ENCODE measurements at places on chromosomes 11 and 22.

DNA sequence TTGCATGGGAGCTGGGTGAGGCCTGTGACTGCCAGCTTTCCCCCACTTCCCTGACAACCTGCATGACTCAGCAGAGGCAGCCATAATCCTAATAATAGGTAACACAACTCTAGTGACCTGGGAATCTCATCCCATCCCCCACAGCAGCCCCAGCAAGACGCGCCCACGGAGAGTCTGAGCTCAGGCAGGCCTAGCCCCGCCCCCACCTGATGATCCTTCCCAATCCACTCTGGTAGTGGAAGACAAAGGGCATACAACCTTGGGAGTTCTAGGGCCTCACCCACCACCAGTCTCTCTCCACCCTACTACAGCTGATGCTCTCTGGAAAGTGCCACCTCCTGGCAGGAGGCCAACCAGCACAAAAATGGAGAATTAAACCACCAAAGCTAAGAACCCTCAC, 60.3 kb downstream of the CWF19L2 start:
- no peak for DNase-seq

DNA sequence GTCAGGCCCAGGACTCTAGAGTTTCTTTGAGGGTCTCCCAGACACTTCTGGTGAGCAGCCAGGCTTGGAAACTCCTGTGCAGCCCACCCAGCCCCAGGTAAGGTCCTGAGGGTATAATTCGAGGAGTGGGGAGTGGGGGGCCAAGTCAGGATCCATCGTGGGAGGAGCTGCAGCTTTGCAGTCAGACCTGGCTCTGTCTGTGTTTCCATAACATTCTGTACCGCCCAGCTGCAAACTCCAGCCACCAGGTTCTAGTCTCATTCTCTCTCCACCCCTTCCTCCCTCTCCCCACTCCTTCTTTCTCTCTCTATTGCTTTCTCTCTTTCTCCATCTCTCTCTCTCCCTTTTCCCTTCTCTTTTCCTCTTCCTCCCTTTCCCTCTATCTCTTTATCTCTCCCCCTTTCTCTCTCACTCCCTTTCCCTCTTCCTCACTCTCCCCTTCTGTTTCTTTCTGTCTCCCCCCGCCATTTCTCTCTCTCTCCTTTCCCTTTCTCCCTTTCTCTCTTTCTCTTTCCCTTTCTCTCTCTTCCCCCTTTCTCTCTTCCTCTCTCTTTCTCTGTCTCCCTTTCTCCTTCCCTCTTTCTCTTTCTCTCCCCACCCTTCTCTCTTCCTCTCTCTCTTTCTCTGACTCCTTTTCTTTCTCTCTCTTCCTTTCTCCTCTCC, 127.2 kb downstream of the MN1 start:
- DNase-seq: no peak

DNA sequence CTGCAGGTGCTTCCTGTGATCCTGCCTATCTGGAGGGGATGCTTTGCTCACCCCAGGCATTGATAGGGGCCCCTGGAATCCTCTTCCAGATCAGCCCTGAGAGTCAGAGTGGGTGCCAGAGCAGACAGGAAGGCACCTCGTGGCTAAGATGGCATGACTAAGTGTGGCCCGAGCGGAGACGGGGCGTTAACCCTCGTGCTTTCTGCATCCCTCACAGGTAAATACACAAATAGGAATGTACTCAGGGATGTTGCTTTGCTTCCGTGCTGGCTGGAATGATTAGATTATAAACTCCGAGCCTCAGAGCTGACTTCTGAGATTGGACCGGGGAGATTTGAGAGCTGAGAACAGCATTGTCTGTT, 312.7 kb upstream of the B3GAT1 start:
- DNase-seq: no peak

DNA sequence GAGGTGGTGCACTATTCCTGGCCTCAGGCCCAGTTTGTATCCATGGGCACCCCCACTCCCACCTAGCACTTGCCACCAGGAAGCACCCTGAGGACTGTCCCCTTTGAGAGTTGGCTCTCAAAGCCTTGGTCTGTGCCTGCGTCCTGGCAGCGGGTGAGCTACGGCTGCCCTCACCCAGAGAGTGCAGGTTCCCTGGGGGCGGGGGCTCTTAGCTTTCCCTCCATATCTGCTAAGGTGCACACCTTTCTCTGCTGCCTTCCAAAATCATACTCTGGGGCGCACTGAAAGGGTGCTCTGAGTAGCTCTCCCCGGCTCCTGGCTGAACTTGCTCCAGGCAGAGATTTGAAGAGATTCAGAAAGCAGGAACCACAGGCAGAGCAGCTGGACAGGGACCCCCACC, 7.1 kb downstream of the KCNQ1 start:
- DNase-seq: no peak

- DNase-seq: no peak
These were observed 67.9 kb downstream of the ENTHD1 start for GRCh38 chr22:39825661-39826102.

- no peak for DNase-seq
These were observed 57.3 kb downstream of the GRAMD4 start for GRCh38 chr22:46677323-46678002.

DNA sequence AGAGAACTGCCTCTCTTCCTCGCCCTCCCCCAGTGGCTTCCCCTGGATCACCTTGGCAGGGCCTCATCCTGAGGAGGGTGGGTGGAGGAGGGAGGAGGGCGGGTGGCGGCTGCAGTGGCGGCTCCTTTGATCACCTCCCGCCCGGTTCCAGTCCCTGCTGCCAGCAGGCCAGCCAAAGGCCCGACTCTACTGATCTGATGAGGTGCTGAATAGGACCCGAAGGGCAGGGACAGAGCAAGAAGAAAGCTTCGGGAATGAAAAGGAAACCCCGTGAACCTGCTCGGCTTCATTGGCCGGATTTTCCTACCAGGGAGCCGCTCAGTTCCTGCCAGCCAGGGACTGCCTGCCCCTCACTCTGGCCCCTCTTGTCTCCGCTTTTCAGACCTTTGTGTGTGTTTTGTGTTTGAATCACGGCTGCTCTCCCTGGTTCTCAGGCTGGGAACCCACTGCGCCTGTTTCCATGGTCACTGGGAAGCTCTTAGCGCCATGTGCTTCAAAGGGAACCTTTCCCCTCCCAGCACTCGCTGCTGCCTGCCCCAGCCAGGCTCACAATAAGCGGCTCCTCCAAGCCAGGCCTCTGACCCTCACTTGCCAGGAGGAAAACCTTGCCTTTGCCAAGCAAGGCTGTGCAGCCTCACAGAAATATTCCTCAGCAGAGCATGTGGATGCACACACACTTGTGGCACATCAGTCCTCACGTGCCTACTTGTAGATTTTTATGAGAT, 56.8 kb downstream of the C22orf31 start:
- DNase-seq: no peak

GRCh38 chr11:36404831-36405230, 105.2 kb downstream of the TRAF6 start:
- DNase-seq: no peak

GRCh38 chr11:86592659-86593451, 79.6 kb downstream of the ME3 start:
- DNase-seq: peak; percentile 40

- DNase-seq: no peak
These were observed 1.6 kb downstream of the NR1H3 start for GRCh38 chr11:47259232-47259977.

DNA sequence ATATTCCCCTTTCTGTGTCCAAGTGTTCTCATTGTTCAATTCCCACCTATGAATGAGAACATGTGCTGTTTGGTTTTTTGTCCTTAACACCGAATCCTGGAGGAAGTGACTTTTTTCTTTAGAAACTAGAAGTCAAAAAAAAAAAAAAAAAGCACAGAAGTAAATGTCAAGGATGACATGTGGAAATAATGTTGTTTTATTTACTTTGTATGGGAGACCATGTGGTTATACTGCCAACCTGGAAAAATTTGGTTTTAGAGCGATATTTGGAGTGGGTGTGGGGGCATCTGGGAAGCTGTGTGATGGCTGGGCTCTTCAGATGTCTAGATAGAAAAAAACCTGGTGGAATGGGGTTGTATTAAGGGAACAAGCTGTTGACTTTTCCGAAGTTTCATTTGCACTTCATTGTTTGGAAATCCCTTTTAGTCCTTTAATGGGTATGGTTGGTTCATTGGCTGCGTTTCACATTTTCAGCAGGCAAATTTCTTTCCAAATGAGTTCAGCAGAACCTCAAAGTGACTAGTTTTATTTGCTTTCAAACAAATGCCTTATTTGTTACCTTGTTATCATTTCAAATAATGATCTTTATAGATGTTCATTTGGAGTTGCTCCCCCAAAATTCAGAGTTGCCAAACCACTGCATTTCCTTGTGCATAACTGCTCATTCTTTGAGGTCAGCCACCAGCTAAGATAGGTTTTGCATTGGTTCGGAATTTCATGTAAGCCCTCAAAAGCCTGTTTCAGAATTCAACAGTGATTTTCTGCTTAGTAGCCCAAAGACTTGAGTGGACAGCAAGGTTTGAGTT, 508.2 kb downstream of the METTL15 start:
- DNase-seq: no peak

- no peak for DNase-seq
These were observed 8.0 kb upstream of the TLCD5 start for GRCh38 chr11:120316880-120317688.

DNA sequence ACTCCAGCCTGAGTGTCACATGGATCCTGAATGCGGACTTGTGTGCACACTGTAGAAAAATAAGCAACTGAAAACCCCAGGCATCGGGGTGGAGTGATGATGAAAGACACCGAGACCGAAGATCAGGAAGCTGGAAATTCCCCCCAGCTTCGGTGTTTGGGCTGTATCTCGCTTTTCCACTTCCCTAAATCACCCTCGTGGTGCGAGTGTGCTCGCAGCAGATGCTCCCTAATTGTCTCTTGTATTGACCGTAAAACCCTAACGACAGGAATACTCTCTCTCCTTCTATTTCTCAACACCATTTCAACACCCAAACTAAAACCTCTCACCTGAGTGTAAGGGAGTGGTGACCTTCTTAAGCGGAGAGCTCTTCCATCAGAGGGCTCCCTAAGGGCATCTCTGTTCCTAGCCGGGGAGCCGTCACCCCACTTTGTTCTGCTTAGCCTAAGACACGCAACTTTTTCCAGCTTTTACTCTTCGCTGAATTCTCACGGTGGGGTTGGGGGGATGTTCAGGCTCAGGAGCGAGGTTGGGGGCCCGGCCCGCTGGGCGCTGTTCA, 635 bp upstream of the GRK3 start:
- no peak for DNase-seq

- no peak for DNase-seq
These were observed 78.4 kb downstream of the BRD1 start for GRCh38 chr22:49749227-49749626.

DNA sequence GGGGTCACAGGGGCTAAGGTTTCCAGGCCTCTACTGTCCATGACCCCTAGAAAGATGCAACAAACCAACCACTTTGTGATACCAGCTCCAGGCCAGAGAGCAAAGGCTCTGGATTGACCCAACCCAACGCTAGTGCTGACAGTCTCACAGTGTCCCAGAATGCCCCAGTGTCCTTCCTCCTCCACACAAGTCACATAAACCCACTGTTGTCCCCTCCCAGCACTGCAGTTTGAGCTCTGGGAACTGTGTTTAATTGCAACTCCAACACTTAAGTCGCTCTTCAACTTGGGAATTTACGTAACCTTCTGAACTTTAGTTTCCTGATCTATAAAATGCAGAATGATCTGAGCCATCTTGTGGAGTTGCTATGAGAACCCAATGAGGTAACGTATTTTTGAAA, 47.5 kb downstream of the PC start:
- no peak for DNase-seq

GRCh38 chr11:70381872-70382861, 16.2 kb upstream of the CTTN start:
- DNase-seq: no peak

DNA sequence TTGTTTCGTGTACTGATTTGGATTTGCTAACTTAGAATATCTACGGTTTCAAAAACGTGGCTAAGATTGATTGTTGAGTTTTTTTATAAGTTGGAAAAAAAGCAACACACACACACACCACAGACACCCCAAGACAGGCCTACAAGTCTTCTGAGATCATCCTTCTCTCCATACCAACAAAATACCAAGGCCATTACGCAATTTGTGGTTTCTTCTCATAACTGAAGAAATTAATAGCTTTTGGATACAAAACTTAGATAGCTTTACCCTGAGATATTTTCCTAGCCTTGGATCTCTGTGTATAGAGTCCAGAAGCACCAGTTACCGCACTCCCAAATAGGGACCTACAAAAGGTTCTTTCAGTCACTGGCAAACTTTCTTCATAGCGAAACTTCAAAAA, 113.6 kb downstream of the SIK3 start:
- no peak for DNase-seq

- DNase-seq: no peak
These were observed 48.0 kb downstream of the FLI1 start for GRCh38 chr11:128741916-128742315.

DNA sequence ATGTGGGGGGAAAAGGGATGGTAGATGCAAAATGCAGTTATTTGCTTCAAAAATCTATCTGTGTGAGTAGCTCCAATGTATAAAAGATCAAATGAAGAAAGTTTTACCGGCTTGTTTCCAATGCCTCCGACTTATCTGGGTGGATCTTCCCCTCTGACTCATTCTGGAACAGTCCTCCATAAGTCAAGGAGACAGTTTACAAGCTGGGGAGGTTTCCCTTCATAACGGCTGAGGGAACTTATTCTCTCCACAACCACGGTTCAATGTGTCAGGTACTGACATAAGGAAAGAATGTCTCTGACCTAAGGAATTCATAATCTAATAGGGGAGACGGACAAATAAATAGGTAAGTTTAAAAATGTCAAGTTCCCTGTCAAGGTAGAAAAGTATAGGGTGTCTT, 49.7 kb upstream of the BIRC3 start:
- DNase-seq: no peak

- no peak for DNase-seq
These were observed 4.5 kb downstream of the GSTP1 start for GRCh38 chr11:67588136-67588503.

DNA sequence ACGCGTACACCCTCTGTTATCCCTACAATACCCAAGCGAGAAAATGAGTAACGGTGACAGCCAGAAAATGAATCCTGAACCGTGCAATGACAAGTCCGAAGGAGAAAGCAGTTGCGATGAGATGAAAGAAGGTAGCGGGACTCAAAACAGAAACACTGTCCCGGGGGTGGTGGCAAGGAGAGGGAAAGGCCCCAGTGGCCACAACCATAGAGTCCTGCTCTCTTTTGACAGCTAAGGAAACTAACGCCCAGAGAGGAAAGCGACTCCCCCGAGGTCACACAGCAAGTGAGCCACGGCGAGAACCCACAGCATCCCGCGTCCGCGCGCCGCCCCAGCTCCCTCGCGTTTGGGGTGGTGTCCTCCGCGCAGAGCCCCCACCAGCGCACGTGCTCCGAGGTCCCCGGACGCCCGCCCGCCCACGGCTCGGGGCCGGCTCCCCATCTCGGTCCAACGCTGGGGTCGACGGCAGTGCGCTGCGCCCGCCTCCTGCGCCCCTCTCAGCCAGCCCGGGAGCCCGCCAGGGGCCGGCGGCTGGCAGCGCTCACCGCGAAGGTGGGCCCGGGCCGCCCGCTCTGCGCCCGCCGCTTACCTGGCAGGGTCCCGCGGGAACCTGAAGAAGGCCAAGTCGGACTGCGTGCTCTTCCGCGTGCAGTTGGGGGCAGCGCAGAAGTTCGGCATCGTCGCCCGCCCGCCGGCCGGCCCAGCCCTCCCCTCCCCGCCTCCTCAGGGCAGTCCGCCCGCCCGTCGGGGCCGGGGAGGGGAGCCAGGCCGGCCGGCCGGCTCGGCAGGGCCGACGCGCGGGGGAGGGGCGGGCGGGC, 564 bp downstream of the THAP12 start:
- peak; percentile 27 for DNase-seq

- DNase-seq: peak; percentile 1
These were observed at the start of gene PRSS23 for GRCh38 chr11:86800076-86800959. Gene PRSS23 (plus strand): TSS chr11:86800542. CDS start chr11:86807644, 7,102 bp downstream.

All from stimulated activated CD4-positive, alpha-beta T cell treated with anti-CD3 and anti-CD28 coated beads, TNF-alpha, amount 100 ng/mL, for 4 hours (primary cell).